ENCODE measurements at places on chromosomes 4 and X.

DNA sequence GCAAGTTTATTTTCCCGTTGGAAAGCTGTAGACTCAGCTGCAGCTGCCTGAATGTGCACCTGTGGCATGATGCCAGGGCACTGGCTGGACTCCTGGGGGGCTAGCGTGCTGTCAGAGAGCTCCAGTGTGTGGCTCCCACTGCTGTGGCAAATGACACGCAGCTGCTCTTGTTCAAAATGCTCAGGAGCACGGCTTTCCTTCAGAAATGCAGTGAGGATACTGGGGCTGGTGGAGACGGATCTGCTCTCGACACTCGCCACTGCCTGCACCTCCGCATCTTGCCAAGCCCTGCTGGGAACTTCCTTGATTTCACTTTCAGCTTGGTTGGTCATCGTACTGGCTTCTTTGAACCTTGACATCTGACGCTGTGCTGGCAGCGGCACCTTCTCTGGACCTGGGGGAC, 58.7 kb downstream of the GPRIN3 start:
- no peak for DNase-seq

DNA sequence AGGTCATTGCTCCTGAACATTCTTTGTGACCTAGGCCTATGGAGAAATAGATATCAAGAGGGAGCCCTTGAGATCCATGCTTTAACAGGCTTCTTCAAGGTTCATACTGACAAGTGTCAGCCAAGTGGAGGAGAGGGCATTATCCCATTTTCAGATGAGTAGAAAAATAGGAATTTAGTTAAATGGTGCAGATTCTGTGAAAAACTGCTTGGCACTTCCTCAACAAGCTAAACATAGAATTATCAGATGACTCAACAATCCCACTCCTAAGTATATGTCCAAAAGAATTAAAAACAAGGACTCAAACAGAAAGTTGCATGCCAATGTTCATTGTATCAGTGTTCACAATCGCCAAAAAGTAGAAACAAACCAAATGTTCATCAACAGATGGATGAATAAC, 43.8 kb upstream of the KCNIP4 start:
- peak; percentile 18 for DNase-seq

GRCh38 chr4:77636902-77637301, 31.3 kb downstream of the CXCL13 start:
- DNase-seq, result peak; percentile 91

DNA sequence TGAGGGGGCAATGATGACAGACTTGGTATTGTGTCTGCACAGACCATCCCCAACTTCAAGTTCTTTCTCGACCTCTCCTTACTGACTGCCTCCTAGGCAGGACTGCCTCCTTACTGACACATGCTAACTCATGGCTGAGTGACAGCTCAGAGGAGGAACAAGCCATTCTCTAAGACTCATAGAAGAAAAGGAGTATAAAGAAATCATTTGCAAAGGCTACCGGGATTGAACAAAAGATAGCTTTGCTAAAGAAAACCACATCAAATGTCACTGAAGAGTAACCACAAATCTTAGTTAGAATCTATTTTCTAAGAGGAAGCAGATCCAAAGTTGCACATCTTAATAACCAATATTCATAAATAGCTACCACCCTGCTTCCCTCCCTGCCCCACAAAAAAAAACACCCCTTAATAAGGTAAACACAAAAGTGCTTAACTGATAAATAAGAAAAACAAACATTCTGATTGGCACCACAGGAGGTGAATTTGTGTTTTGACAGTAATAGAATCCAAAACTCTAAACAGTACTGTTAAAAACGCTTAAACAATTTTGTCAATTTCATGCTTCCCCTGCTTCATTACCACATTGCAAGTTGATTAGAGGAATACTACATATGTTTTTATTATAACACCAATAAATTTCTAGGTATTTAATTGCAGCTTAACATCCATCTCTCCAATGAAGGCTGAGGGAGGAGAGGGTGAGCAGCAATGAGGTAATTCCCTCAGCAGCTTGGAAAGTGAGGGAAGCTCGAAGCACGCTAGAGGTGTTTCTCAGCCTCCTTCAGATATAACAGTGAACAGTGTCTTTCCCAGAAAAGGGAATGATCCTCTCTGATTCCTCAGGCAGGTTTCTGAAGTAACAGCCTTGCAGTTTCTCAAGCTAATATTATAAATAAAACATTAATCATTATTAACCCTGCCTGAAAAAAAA, 160.0 kb downstream of the HNRNPD start:
- no peak for DNase-seq

DNA sequence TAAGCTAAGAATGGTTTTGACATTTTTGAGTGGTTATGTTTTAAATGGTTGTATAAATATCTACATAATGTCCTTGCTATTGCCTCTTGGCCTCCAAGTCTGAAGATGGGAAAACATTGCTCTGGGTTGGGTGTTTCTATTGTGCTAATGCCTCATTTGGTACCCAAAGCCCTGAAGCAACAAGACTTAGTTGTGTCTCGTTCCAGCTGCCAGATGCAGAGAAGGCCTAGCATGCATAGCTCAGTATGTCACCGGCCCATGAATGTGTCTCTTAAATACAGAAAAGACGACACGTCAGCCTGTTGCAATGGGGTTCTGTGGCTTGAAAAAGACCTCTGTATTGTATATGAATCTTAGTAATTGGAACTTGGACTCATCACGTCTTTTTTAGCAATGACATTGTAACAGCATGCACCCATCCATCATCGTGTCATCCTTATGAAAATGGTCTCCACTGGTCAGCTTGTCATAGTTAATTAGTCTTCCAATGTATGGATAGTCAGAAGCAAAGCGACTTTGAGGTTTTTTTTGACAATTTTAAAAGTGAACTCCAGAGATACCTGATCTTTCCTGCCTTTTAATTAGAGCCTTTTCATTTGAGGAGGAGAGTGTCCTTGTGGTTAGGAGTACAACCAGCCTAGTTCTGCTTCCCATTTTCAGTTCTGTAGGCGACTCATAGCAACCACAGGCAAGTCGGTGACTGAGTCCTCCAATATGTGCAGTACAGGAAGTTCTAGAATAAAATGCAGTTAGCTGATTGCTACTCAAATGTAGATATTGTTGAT, 126.4 kb upstream of the GATB start:
- peak; percentile 52 for DNase-seq

DNA sequence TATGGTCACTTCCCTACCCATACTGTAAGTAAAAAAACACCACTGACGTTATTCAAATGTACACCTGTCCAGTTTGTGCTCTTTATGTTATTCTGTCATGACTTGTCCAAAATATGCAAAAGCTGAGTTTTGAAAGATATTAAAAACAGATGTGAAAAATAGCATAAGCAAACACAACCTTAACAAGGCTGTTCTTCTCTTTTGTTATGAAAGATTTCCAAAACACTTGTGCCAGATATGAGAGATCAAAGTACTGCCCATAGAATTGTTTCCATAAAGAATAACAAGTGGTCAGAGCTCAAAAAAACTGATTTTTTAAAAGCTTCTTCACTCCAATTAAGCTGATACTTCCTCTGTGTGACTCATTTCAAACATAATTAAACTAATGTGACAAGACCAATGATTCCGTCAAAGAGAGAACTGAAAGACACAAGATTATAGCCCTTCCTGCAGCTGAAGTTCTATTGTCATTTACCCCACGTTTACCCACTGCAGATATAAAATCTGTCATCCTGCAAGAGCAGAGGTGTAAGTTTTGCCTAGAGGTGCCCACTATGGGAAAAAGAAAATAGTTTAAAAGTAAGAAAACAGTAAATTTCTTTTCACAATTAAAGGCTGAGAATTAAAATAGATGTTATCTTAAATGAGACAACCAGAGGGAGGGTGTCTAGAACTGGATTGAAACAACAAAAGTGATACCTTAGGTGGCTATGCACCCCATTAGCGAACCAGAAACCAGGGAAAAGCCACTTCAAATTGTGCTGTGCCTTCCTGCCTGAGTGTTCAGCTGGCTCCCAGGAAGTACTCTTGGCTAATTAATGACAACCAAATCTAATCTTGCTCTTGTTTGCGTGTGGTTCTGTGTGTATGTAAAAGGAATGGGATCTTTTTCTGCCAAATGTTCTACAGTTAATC, 30.1 kb downstream of the RASSF6 start:
- no peak for DNase-seq

DNA sequence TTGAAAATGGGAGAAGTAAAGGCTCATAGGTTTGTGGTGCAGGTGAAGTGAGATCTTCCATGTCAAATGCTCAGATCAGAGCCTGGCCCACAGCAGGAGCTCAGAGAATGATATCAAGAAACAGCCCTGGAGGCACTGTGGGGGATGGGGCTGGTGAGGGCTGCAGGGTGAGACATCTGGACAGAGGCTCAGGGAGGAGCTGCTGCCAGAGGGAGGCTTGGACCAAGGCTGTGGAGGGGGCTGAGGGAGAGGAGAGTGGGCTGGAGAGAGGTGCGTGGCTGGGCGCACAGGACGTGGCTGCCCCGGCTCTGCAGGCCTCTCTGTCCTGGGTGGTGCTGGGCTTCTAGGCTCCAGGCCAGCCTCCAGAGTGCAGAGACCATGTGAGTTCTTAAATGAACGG, 5.6 kb downstream of the SORCS2 start:
- DNase-seq, result no peak

DNA sequence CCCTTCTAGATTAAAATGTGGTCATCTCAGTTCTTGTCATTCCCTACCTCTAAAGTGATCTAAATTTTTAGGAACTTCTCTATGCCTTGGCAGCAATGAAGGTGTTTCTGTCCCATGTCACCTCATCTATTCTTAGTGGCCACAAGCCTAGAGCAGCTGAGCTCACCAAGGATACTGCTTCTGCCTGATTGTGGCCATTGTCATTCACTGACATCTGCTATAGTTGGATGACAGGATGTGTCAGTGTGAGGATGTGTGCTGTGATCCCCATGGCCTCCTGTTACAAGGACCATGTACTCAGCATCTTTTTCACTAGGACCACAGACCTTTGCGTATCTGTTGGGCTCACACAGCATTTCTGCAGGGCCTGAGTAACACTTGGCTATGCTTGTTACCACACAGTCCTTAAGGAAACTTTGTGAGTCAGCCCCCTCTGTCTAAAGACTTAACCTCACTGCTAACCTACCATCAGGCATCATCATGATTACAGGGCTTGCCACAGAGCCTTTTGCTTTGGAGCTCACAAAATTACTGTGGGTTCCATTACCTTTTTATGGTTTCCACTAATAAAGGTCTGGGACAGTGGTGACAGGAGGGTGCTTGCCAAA, 421.0 kb downstream of the ADAM29 start:
- peak; percentile 93 for DNase-seq

- DNase-seq, result no peak
Observed at GRCh38 chr4:108527723-108528122, 92.7 kb upstream of the RPL34 start.

DNA sequence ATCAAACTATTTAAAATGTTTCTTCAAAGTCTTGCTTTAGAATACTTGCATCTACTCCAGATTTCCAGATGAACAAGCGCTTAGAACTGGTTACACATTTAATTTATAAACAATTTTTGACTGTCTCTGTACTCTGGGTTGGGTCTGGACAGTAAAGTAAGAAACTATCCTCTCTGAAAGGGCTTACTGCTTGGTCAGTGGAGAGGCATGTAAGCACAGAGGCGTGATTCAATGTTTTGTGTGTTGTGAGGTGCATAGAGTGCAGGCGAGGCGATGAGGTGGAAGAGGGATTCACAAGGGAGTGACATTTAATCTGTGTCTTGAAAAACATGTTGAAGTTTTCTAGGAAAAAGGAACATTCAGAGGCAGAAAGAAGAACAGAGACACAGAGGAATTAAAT, 231.4 kb downstream of the VEGFC start:
- DNase-seq, result no peak

GRCh38 chr4:2363951-2364653, 54.3 kb downstream of the ZFYVE28 start:
- no peak for DNase-seq

- no peak for DNase-seq
Observed at GRCh38 chrX:47272013-47272408, 39.2 kb downstream of the USP11 start.

- no peak for DNase-seq
Observed at GRCh38 chr4:7629501-7630254, 194.9 kb upstream of the PSAPL1 start.

- DNase-seq, result no peak
Observed at GRCh38 chrX:6770936-6771335, 236.0 kb upstream of the VCX3A start.

All from iris pigment epithelial cell (primary cell).